ENCODE measurements at places on chromosomes 2 and 18.

DNA sequence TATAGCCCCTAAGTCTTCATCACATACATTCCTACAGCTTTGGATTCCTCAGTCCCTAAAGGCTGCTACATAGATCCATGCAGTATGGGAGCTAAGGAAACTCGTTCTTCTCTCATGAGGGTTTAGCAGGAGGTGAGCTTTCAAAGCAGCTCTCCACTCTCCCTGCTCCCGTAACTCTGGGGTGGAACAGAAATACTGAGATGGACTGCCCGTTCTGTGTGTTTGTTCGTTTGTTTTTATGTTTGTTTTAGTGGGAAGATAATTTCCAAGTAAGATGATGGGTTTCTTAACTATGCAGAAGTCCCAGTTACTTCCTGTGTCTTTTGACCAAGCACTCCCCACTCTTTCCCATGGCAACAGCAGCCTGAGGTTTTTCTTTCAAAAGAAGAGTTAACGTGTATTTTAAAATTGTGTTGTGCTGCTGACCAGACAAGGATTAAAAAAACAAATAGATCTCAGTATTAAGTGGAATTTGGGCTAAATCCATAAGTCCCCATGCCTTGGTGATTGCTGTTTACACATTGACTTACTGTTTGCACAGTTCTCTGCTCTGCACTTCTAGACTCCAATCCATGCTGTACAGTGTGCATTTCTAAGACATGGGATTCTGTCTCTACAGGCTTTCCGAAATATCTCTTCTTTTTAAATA, 156.4 kb upstream of the SH3BP4 start:
- no peak for DNase-seq

GRCh38 chr2:57821088-57821487, 225.5 kb upstream of the VRK2 start:
- no peak for DNase-seq

- no peak for DNase-seq
Observed at GRCh38 chr18:23281626-23282436, 146.5 kb downstream of the CABLES1 start.

DNA sequence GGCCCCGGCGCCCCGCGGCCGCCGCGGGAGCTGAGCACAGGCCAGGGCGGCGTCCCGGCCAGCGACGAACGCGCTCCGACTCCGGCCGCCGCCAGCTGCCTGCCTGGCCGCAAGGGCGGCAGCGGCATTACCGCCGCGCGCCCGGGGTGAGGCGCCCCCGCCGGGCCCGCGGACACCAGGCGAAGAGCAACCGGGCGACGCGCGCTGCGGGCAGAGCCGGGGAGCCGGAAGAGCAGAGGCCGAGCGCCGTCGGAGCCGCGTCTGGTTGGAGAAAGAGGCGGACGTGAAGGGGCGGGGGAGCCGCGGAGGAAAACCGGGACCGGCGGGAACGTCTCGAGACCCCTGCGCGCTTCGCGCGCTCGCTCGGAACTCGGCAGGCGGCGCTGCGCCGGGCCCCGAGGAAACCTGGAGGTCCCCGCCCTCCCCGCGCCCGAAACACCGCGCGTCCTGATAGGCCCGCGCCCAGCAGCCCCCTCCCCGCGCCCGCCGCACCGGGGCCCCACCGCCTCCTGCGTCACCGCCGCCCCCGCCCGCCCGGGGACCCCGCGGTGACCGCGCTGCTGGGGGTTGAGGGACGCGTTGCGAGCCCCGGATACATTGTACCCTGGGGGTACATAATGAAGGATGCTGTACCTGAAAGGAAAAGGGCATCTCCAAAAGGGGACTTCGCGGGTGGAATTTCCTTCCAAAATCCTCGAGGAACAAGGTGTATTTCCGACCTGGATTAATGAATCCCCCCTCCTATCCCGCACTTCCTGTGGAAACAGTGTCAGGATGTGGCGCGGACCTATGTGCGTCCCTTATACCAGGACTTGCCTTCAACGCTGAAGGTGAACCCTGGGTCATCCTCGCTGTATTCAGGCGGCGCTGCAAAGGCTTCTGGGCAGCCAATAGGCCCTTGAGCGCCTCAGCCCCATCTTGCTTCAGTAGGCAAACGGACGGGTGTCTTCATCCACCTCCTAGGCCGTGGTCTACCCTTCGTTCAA, 1.0 kb upstream of the B4GALT6 start:
- DNase-seq = peak; percentile 62

- no peak for DNase-seq
Observed at GRCh38 chr2:64035072-64035942, 16.1 kb upstream of the VPS54 start.

- no peak for DNase-seq
Observed at GRCh38 chr2:64875368-64875767, 113.8 kb upstream of the SLC1A4 start.

GRCh38 chr2:134335601-134336000, 81.7 kb downstream of the MGAT5 start:
- no peak for DNase-seq

DNA sequence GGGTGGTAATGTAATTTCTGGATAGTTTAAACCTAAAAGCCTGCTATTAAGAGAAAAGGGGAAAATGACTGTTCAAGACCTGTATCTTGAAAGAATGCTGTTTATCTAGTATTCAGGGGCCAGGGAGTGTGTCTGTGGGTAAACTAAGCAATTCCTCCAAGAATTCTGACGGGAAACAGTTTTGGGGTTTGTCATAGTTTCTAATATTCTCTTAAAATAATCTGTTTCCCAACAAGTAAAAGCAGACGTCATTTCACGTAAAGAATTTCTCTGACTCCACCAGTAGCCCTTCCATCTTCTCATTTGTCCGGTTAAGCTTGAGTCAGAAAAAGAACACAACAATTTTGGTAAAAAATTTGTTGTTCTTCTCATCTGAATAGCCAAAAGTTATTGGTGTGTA, 232.1 kb upstream of the EPAS1 start:
- no peak for DNase-seq

DNA sequence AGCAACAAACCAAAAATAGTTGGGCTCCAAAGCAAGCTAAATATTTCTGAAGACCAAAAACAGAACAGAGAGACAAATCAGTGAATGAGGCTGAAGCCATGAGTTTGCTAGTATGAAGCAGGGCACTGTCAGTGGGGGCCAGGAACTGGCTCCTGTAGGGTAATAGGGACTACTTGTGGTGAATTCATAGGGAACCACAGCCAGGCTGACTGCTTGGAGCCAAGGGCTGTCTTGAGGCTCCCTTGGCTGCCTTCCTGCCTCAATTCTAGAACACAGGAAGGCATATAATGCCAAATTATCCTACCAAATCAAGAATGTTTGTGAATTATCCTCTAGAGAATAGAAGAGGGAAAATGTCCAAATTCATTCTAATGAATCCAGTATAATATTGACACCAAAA, 406.0 kb downstream of the CCDC85A start:
- DNase-seq = no peak

DNA sequence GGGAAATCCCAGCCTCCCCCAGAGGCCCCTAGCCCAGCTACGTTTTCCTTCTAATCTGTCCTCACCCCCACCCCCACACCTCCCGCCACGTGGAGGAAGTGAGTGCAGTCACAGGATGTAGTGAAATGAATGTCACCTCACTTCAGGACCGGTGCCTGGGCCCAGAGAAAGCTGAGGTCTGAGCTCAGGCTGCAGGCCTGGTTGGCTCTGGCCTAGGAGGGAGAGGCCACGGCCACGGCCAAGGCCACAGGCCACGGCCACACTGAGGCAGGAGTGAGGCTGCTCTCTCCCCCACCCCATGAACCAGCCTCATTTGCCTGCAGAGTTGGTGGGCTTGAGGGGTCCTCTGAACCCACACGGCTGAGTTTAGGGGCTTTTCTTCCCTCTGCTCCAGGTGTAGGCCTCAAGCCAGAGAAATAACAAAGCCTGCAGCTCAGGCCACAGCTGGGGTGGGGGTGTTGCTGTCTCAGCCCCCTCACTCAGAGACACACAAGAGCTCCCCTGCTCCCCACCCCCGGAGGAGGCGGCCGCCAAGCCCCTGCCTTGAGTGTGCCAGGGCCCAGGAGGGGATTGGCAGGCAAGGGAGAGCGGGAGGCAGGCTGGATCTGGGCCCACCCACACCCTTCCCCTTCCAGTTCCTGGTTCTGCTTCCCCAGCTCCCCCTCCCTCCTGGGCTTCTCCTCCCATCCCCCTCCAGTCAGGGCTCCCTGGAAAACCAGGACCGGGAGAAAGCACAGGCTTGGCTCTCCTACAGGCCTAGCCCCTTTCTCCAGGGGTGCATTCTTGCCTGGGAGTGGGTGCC, 27.0 kb downstream of the DNMT3A start:
- DNase-seq = peak; percentile 47

DNA sequence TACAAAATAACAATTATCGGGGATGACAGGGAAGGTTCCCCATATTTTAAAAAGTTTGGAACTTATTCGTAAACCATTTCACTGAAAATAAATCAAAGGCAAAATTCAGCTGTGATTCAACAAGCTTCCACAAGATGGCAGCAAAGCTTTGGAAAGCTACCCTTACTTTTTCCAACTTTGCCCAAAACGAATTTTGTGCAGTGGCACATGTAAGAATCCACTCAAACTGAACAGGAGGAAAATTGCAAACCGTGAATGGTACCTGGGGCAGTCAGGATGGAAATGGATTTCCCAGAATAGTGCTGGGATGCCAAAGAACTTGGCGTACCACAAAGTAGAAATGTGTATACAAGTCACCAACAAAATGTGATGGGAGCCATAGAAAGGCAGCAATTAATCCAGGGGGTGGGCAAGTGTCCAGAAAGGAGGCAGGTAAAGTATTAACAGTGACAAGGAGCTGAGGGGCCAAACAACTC, 10.7 kb downstream of the RPL31 start:
- DNase-seq = peak; percentile 87

DNA sequence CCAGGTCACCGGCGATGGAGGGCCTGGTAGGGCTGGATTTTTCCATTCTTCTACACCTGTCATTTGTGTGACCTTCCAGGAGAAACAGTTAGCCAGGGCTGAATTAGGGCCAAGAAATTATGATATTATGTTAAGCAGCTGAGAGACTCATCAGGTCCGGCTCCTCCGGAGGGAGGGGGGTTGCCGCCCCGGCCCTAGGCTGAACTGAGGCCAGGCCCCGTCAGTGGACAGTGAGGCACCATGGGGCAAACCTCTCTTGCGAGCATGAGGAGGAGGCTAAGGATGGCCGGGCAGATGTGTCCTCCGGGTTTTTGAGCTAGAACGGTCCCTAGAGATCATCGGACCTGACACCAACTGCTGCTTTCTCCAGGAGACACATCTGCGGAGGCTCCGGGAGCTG, 150.1 kb downstream of the SOX11 start:
- no peak for DNase-seq

DNA sequence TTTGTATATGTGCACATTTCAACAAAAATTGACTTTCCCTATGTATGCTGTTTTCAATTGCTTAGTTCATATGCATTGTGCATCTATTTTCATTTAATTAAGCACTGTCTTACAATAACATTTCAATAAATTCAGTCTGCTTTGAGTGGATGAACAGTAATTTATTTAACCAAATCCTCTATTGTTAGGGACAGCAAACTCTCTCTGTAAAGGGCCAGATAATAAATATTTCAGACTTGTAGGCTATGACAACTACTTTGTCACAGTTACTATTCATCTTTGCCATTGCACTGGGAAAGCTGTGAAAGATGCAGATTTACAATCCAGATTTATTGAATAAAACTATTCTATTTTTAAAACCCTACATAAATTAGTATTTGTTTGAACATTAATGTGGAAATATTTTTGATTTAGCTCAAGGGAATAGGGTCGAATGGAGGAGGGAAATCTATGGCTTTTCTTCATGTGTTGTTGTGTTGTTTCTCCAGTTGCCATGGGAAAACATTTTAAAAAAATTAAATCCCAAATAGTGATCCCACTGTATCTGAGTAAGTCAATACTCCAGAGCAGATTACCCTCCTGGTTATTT, 14.2 kb upstream of the RAB27B start:
- DNase-seq = no peak

GRCh38 chr2:233453916-233454315, 99.6 kb downstream of the DGKD start:
- no peak for DNase-seq

DNA sequence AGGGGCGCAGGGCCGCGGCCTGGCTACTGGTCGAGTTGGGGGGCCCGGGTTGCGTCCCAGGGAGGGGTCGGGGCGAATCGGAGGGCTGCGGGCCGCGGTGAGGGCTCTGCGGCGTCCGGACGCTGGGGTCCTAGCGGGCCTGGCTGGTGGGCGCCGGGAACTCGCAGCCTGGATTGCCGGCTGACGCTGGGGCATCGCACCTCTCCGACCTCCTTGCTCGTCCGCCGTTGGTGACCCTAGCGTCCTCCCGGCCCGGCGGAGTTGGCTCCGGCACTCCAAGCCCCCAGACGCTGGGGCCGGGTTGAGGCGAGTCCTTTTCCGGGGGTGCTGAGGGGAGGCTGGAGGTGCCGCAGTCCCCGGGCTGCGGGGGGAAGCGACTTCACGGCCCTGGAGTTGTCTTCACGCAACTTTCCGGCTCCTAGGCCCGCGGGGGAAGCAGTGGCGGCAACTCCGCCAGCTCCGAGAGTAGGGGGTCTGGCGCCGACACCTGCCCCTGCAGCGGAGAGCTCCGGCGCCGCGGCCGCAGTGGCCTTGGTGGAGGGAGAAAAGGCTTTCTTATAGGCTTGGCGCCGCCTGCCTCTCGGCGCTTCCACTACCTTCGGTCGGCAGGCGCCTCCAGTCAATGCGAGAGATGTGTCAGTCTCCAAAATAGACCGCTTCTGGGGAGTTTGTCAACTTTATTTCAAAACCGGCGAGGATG, 70.3 kb downstream of the HAUS1 start:
- DNase-seq = peak; percentile 32

DNA sequence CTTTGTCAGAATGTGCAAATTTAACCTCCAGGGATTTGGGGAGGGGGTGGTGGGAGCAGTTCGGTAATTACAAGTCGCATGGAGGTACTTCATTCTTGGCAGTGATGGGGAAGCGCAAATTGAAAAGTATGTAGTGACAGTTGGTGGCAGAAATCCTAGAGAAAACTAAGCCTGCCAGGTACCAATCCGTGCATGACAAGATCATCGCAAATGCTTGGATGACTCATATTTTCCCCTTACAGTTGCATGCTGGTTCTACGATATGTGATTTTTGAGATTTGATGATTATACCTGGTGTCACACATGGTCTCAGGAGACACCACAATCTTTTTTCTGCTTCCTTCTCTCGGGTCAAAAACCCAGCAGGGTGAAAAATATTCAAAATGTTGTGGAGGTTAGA, 479.7 kb upstream of the ID2 start:
- DNase-seq = no peak
